ENCODE measurements at places on chromosomes 11 and 22. TPM values are rescaled to one million over a fixed set of nuclear protein-coding genes. Genes with fewer than 3 reads are reported as not detected.

The KRTAP5-10 gene
- 0.75 TPM for total RNA-seq

The MYOD1 gene
- total RNA-seq = not detected

The OR52E8 gene
- total RNA-seq = not detected

The MYEOV gene
- total RNA-seq = 6.2 TPM

The SELENOH gene
- total RNA-seq = 68.3 TPM

The OR5L2 gene
- total RNA-seq = not detected

DNA sequence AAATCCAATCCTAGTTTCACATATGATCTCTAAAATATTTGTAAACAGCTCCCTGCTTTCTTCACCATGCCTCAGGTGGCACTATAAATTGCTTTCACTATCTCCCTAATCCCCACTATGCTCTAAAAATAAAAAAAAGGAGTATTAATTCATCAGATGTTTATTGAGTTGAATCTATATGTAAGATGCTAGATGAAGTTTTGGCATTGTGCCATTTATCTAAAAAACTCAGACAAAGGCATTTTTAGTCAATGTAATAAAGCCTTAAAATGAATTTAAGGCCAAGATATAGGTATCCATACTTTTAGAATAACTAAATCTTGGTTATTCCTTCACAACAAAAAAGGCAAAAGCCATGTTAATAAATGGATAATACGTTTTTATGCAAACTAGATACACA lies 373.9 kb downstream of the ETS1 start:
- no peak for DNase-seq

- no peak for DNase-seq
Measured at GRCh38 chr22:50199829-50200460, 866 bp upstream of the SELENOO start.

DNA sequence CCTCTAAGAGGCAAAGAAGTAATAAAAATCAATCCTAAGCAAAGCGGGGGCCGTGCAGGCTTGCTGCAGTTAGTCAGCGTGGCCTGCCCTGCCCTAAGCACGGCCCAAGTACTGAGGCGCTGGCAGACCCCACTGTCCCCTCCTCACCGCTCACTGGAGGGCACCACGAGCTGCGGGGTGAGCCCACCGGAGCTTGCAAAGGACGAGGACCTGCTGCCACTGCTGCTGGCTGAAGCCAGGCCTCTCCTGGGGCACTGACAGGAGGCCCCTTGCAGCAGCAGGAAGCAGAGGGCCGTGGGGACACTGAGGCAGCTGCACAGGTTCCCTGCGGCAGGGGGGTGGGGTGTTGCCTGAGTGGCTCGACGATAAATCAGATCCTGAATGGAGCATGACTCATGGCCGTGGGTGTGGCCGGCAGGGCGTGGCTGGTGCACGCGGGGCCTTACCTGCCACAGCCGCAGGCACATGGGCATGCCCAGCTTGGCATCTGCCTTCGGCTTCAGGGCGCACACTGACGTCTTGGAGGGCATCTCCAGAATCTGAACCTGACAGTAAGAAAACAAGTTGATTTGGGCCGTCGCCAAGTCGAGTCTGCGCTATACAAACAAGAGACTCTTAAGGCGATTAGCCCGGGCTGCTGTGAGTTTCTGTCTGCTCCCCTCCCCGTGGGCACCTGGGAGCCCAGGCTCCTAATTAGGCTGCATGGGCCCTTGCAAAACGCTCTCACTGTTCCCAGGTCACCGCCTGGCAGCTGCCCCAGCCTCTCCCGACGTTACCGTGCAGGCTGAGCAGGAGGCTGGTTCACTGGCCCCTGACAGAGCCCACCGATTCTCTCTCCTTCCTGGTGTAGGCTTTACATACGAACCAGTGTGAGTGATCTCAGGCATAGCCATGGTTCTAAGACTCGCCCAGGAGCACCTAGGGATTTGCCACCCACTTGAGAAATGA lies 45.9 kb downstream of the TBX1 start:
- peak; percentile 94 for DNase-seq

DNA sequence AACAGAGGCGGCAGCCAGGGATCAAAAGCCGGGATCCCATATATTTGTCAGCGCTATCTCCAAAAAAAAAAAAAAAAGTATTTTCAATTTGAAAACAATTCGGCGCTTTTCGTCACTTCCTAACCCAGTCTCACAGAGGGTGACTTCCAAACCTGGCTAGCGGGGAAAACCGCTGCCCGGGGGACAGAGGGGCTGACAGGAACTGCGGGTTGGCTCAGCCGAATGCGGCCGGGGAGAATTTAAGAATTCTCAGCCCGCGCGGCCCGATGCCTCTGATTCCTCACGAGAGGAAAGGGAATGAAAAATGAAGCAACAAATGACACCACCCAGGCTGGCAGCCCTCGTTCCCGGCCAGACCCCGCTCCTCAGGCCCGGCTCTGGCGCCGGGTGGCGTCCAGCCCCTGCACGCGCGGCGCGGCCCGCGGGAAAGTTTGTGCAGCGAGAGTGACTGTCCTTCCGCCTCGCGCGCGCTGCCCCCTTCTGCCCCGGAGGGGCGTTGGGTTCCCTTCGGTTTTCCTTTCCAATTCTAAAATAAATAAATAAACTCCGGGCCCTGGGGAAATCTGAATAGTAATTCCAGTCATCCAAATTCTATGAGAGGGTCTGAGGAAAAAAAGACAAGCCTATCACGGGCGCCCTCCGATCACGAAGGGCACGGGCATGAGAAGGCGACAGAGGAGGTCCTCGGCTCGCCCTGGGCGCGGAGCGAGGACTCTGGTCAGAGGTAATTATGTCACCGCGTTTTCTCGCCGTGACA lies 4.8 kb upstream of the PAX6 start:
- no peak for DNase-seq

DNA sequence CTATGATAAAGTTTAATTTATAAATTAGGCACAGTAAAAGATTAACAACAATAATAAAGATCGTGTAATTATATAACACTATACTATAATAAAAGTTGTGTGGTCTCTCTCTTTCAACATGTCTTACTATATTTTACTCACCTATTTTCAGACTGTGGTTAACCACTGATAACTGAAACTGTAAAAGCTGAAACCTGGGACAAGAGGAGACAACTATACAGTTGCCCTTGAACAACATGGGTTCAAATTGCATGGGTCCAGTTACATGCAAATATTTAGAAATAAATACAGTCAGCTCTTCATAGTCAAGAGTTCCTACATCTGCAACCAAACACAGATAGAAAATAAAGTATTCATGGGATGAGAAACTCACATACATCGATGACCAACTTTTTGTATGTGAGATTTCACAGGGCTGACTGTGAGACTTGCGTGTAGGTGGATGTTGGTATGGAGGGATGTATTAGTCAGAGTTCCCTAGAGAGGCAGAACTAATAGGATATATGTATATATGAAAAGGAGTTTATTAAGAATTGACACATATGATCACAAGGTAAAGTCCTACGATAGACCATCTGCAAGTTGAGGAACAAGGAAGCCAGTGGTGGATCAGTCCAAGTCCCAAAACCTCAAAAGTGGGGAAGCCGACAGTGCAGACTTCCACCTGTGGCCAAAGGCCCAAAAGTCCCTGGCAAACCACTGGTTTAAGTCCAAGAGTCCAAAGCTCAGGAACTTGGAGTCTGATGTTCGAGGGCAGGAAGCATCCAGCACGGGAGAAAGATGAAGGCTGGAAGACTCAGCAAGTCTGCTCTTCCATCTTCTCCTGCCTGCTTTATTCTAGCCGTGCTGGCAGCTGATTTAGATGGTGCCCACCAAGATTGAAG lies 359.5 kb downstream of the INSC start:
- no peak for DNase-seq

- DNase-seq = no peak
Measured at GRCh38 chr11:9566561-9567063, 6.9 kb upstream of the WEE1 start.

DNA sequence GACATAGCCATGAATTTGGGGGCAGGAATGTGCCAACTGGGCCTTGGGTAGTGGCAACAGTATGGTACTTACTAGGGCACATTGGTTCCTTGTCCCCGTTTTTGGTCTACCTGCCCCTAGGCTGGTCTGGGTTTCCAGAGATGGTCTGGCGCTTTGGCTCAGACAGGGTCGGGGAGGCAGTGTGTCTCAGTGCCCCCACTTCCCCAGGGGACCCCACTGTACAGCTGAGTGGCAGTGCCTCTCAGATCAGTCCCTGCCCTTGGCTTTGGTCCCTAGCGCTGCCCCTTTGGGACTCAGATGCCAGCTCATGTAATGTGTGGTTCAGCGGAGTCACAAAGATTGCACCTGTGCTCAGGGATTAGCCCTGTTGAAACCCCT lies 3.3 kb downstream of the RIC8A start:
- DNase-seq = peak; percentile 41

- DNase-seq = peak; percentile 57
Measured at GRCh38 chr11:73379189-73379880, 3.1 kb downstream of the RELT start.

GRCh38 chr22:24510637-24511625 lies 15.8 kb downstream of the UPB1 start:
- DNase-seq = no peak

- DNase-seq = no peak
Measured at GRCh38 chr11:131302836-131303235, 67.6 kb upstream of the NTM start.

DNA sequence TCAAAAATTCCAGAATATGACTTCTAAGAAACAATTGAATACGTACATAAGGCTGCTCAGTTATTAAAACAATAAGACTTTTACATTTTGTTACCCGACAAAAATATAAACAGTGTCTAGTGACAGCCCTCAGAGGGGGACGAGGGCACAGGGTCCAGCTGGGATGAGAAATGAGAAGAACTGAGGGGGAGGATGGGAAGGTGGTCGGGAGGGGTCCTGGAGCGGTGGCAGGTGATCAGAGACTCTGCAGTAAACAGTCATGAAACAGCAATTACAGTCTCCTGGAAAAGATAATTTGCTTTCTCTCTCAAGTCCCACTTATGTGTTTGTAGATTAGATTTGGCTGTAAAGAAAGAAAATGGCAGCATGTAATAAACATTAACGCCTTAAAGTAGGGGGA lies 56.0 kb downstream of the PACSIN2 start:
- no peak for DNase-seq

DNA sequence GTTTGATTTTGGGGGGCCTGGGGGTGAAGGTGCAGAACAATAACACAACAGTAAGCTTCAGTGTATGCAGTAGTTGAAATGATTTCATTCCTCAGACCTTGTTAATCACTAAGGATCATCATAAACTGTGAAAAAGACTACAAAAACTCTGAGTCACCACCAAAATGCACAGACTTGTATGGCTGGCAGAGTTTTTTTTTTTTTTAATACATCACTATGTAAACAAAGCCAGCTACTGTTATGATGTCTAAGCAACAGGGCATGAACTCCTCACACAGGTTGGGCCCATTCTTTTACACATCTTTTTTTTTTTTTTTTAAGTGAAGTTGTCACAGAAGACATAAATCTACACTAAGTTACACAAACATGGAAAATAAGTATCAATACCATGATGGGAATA lies 311.9 kb downstream of the GUCY1A2 start:
- DNase-seq = no peak

DNA sequence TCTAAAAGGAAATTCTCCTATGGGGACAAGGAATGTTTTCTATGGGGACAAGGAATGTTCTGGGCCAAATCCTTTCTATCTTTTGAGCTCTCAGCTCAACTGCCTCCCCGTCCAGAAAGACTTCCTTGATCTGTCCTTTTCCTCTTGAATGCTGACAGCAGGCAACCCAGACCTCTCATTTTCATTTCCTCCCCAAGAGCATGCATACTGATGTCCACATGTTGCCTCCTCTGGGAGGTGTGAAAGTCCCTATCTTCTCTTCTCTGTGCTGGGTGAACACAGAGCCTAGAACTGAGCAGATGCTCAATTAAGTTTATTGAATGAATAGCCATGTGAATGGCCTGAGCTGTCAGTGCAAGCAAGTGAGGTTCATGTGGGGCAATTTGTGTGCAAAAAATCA lies 331.9 kb upstream of the NARS2 start:
- DNase-seq = no peak

All from mucosa of descending colon (tissue), 3 donors.